ENCODE measurements at places on chromosomes 1 and 21.

GRCh38 chr1:162191396-162192305 lies 122.2 kb downstream of the NOS1AP start:
- no peak for DNase-seq

- no peak for DNase-seq
Measured at GRCh38 chr1:201608635-201609395, 69.9 kb downstream of the NAV1 start.

DNA sequence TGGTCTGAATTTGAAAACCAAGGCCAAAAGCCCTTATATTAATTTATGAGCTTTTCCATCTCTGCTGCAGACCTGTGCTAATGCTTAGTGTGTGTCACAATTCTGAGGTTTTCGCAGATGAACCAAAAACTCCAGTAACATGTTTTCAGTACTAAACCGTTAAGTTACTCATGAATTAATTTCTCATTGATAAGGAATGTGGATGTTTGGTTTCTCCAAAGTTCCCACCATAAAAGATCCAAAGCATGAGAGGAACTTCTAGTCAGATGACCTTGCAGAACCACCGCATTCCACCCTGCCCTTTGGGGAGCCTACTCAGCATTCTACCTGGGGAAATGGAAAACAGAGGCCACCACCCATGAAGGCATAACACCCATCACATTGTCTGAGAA lies 7.5 kb upstream of the LEPR start:
- no peak for DNase-seq

- DNase-seq, result no peak
Measured at GRCh38 chr1:69138172-69138571, 429.6 kb upstream of the LRRC7 start.

DNA sequence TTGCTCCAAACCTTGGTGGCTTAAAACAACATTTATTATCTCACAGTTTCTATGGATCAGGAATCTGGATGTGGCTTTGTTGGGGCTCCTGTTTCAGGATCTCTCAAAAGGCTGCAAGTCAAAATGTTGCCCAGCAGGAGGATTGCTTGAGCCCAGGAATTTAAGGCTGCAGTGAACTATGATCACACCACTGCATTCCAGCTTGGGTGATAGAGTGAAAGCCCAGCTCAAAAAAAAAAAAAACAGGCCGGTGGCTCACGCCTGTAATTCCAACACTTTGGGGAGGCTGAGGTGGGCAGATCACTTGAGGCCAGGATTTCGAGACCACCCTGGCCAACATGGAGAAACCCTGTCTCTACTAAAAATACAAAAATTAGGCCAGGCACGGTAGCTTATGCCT lies 30.0 kb downstream of the BCAS2 start:
- no peak for DNase-seq

- no peak for DNase-seq
Measured at GRCh38 chr21:45151445-45152160, 77.2 kb downstream of the ADARB1 start.

GRCh38 chr1:29260531-29260930 lies 24.2 kb downstream of the PTPRU start:
- DNase-seq, result no peak

- no peak for DNase-seq
Measured at GRCh38 chr1:164767752-164768402, 208.9 kb downstream of the PBX1 start.

DNA sequence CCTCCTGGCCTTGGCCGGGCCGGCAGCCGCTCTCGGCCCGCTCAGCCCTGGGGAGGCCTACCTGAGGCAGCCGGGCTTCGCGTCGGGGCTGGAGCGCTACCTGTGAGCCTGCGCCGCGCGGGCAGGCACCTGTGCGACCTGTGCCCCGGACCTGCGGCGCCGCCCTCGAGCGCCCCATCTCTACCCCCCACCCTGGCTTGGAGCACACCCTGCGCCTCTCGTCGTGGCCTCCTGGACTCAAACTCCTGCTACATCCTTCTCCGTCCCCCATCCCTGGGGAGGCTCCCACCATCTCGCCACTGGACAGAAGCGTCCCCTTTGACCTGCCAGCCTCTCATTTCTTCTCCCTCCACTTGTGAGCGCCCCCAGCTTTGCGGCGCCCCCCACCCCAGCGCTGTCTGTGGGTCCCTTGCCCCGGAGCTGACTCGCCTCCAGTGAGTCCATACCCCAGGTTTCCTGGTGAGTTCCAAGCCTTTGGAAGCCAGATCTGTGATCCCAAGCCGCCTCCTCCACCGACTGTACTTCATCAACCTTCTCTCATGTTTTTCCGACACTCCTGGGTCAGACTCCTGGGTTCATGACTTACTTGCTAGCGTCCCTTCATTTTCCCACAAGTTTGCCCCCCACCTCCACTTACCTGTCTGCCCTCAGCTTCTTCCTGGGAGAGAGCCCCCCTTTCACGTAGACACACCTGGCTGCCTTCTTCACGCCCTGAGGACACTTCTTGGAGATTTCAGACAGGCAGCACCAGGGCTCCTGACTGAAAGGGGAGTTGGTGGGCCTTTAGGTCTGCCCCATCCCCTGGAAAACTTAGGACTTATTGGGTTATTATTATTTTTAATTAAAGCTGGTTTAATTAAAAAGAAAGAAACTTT lies 1.3 kb downstream of the FOXE3 start:
- DNase-seq, result no peak

GRCh38 chr1:159868766-159869165 lies 6.3 kb upstream of the VSIG8 start:
- no peak for DNase-seq

- DNase-seq, result no peak
Measured at GRCh38 chr1:91752324-91752723, 133.6 kb downstream of the TGFBR3 start.

- DNase-seq, result no peak
Measured at GRCh38 chr1:75203415-75204277, 69.5 kb downstream of the LHX8 start.
